Nephron progenitor cell (in vitro differentiated cells): ENCODE measurements at places on chromosomes 7 and 10.

GRCh38 chr10:44974628-44975430 is 3.8 kb downstream of the DEPP1 start:
- peak; percentile 76 for DNase-seq

DNA sequence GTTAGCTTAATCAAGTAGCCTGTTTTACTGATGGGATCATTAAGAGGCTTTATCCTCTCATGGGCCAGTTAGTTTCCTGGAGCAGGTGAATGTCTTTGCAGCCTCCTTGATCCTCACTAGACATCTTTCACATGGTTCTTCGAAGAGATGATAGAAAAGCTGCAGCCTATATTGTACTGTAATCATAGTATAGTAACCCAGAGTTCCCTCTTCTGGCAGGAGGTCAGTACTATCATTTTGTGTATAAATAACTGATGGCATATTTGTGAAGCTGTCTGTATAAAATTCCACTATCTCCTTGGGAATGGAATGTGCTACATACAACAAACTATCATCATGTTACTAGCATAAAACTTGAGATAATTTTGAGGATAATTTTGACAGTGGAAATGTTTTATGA is 123.8 kb upstream of the PRPS1L1 start:
- no peak for DNase-seq

GRCh38 chr7:151665368-151665767 is 145.7 kb upstream of the RHEB start:
- no peak for DNase-seq

DNA sequence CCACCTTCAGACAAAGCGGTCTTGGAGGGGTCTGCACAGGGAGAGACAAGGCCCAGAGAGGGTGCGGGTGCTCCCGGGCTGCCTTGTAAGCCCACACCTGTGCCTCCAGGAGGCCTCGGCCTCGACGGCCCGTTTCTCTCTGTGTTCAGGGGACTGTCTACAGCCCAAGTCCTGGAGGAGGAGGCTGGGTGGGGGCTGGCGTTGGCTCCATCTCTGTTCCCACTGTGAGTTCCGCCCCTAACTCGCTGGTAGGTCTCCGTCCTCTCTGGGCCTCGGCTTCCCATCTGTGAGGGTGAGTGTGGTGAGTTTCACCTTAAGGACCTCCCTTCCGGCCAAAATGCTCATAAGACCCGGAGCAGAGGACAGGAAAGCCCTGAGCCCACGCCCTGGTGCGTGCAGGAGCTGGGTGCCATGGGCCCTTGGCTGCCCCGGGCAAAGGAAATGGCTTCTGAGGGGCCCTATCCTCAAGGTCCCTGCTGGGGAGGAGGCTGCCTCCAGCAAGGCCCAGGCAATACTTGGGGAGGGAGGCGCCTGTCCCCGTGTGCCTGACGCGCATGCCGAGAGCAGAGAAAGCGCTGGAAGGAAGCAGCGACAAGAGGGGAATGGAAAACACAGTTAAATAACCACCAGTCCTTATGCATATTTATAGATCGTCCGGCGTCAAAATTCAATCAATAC is 276.8 kb downstream of the ELFN1 start:
- no peak for DNase-seq

DNA sequence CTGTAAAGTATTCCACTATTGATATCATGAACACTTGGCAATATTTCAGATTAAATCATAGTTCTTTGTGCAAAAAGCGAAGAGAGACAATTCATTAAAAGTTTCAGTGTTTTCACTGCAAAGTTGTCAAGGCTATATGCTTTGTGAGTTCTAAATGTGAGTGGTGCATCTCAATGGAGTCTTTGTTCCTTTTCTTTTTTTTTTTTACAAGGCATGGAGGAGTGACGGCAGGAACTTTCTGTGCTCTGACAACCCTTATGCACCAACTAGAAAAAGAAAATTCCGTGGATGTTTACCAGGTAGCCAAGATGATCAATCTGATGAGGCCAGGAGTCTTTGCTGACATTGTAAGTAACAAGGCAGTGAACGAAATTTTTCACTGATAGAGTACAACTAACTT is 84.5 kb downstream of the AASS start:
- no peak for DNase-seq

DNA sequence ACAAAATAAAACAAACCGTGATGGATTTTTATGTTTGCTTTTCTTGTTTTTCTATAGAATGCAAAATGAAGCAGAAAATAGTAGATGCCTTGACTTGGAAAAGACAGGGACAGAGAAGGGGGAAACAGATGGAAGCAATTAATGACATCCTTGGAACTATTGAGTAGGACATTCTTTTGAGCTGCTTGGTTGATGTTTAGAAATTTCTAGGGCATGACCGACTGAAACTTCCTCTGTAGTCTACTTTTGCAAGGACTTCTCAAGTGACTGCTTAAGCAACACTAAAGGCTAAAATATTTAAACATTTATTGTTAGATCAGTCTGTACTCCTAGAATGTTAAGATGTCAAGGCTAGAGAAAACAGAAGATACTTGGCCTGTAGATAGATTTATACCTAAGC is 49.4 kb downstream of the VCL start:
- DNase-seq, result no peak

DNA sequence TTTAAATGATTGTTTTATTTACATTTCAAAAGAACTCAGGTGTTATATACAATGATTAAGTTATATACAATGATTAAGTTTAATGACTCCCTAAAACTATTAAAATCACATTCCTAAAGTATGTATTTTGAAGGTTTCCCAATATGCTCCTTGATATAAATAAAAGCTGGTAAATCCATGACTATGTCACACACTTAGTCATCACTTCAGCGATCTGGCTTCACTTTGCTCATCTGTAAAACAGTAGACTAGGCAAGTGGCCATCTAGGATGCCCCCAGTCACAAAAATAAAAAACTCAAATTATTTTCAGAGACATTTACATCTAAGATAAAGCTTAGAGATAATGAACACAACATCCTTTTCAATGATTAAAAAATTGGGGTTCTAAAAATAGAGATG is 10.8 kb downstream of the ICA1 start:
- DNase-seq, result no peak

DNA sequence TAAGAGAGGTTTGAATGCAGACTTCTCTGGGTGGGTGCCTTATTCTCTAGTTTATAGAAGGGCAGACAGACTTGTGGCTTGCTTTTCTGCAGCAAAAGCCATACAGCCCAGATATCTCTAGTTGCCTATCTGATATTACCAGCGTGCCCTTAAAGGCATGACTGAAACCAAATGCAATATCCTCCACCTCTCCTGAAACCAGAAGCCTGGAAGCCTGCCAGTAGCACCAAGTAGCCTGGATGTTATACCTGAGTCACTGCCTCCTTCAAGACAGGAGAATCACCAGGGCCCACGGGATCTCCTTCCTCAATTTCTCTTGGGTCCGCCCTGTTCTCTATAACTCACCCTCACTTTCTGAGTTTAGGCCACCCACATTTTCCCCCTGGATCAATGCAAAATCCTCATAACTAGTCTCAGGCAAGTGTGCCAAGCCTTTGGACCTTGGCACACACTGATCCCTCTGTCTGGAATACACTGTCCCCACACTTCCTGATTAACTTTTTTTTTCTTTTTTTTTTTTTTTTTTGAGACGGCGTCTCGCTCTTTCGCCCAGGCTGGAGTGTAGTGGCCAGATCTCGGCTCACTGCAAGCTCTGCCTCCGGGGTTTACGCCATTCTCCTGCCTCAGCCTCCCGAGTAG is 638.4 kb downstream of the GALNT17 start:
- DNase-seq, result no peak

DNA sequence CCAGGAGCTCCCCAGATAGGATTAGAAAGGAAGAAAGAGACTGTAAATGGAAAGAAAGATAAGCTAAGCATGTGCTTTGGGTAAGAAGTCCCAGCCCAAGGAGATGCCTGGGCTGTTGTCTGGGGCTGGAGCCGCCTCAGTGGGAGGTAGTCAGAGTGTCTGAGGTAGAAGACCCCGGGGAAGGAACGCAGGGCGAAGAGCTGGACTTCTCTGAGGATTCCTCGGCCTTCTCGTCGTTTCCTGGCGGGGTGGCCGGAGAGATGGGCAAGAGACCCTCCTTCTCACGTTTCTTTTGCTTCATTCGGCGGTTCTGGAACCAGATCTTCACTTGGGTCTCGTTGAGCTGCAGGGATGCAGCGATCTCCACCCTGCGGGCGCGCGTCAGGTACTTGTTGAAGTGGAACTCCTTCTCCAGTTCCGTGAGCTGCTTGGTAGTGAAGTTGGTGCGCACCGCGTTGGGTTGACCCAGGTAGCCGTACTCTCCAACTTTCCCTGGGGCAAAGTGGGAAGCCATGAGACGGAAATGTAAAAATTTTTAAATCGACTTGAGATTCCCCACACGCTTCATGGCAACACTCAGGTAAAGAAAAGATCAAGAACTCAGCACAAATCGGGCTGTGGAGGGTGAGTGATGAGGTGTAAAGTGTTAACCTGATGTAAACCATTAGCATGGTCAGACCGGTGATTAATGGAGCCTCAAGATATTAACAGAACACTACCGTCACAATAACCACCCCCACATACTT is 1.3 kb downstream of the HOXA1 start:
- DNase-seq, result peak; percentile 41

DNA sequence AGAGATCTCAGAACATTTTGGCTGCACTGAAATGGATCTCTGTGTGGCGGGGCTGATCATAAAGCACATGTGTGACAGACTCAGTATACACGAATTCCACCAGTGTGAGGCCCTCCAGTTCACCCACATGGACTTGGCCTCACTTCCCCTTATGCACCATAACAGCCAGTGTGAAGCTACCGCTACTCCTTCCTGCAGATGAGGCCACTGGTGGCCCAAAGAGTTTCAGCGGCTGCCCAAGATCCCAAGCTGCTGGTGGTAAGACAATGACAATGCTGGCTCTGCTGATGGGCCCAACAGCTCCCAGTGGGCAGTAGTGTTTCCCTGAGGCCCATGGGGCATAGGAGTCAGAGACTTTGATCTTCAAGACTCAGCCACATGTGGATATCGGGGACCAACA is 21.0 kb upstream of the C10orf71 start:
- no peak for DNase-seq

DNA sequence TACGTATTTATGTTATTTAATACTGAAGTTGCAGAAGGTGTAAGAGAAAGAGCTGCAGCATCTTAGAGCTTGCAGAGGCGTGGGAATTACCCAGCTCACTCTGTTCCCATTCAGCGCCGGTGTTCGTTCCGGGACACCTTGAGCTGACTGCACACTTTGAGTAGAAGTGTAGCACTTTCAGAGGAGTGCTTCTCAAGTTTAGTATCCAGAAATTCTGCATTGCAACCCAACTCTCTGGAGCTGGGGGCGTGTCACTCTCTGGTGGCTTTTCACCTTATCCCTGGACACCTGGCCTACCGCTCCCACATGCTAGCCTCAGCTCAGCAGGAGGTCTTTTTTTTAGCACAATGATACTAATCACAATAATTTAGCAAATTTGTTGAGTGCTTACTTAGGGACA is 66.4 kb upstream of the SHH start:
- no peak for DNase-seq

DNA sequence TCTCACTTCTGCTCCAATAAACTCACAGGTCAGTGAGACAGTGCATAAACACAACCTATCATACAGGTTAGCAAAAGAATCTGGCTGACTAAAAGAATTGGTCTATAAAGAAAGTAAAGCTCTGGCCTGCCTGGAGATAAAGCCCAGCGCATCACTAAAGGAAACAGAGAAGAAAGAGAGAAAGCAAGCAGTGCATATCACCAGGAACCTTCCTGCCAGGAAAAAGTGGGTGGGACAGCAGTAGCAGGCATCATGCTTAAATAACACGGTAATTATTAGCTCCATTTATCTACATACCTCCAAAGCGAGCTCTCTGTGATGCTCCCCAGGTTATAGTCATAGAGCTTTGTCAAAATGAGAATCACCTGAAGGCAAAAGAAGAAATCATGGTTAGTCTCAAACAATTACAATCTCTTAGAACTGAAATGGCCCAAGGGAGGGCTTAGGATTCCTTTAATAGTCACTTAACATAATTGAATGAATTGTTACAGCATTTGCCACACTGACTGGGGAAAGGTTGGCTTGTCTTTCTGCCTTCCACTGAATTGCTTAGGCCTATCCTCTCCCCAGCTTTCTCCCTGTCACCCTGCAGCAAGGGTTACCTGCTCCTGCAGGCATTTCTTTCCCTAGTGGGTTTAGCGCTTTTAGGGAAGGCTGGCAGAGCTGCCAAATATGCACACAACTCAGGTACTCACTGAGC is 208.1 kb downstream of the SORCS1 start:
- DNase-seq, result no peak

GRCh38 chr10:91598211-91598977 is 34.5 kb downstream of the PPP1R3C start:
- no peak for DNase-seq
